ENCODE measurements at places on chromosomes 2 and 18.

DNA sequence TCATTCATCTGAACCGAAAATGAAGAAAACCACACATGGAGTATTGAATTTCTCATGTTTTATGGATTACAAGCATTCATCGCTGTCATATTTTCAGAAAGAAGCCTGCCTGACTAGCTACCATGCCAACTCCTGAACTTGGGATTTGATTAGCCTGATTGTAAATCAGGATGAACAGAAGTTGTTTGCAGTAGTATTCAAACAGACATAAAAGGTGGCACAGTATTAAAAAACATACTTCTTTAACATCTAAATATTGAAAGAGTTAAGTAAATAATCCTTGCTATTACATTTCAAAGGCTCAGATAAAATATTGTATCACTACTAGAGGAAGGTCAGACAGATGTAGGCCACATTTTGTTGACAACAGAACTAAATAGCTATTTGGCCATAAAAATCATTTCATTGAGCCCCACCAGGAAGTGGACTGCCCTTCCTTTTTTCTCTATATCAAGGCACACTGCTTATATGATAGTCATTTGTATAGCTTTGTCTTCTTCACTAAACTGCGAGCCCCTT is 21.6 kb downstream of the SLC38A11 start:
- DNase-seq: no peak

GRCh38 chr2:204145791-204146190 is 209.2 kb downstream of the ICOS start:
- DNase-seq: no peak

GRCh38 chr2:228762565-228762964 is 508.5 kb downstream of the PID1 start:
- DNase-seq: no peak

GRCh38 chr2:9366026-9366425 is 57.3 kb downstream of the ITGB1BP1 start:
- no peak for DNase-seq
